Amniotic epithelial cell (primary cell): ENCODE measurements at places on chromosomes 11 and 22.

DNA sequence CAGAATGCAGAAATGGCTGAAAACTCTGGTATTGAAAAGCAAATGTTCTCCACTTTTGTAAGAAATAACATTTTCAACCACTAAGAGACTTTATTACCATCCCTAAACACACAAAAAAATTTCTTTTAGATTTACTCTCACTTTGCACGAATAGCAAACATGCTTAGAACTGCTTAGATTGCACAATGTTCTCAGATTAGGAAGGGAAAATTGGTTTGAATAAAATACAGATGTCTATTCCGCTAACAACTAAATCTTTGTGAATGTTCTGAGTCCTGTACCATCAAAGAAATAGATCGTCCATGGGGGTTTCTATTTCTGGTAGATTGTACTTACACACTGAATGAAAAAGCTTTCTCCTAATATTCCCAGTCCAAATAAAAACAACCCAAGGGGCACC, 40.1 kb downstream of the BDNF start:
- no peak for DNase-seq

GRCh38 chr11:106990331-106990730, 27.9 kb downstream of the GUCY1A2 start:
- DNase-seq: no peak

GRCh38 chr11:43989162-43989981, 46.9 kb downstream of the C11orf96 start:
- no peak for DNase-seq

DNA sequence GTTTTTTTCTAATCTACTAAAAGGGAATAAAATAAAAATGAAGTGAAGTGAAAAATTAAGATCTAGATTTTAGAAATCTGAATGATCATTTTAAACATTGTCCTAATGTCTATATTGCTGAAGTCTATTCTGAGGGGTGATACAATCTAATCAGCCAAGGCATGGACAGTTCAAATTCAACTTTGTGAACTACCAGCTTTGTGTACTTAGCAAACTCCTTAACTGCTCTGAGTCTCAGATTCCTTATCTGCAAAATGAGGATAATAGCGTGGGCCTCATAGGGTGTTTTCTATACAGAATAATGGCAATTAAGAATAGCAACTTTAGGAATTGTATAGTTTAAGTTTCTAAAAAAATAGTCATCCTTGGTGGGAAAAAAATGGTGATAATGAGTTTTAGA, 31.4 kb downstream of the FAR1 start:
- no peak for DNase-seq

DNA sequence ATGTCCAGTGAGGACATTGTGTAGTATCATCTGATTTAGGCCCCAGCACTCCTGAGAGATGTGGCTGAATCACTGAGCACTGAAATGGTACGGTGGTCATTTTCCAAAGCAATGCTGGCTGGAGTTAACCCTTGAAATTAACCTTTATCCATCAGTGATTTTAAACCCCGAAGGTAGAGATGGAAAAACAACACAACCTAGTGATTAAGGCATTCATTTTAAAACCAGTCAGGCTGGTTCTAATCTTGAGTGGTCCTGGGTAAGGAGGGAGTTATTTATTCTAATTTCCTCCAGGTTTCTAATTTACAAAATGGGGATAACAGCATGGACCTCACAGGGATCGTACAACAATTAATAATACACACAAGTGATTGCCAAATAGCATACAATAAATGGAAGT, 6.6 kb upstream of the CSNK2A3 start:
- no peak for DNase-seq

DNA sequence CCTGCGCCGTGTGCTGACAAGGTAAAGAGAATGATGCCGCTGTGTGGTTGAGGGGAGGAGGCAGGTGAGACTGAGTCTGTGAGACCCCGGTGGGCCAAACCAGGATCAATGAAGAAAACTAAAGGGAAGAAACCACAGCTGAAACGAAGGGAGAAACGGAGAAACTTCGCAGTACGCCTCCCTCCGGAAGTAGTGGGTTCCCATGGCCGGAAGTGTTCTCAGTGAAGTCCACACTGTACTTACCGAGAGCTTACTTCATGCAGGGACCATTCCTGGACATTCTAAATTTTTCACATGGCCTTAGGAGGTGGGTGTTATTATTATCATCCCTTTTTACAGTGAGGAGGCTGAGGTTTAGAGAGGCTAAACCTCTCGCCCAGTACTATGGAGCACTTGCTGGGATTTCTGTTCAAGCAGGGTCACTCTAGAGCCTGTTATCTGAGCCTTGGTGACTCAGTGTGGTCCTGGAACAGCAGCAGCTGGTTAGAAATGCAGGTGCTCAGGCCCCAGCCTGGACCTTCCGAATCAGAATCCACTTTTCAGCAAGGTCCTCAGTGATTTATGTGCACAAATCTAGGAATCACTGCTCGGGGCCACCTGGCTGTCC, 17.9 kb downstream of the CD5 start:
- no peak for DNase-seq

DNA sequence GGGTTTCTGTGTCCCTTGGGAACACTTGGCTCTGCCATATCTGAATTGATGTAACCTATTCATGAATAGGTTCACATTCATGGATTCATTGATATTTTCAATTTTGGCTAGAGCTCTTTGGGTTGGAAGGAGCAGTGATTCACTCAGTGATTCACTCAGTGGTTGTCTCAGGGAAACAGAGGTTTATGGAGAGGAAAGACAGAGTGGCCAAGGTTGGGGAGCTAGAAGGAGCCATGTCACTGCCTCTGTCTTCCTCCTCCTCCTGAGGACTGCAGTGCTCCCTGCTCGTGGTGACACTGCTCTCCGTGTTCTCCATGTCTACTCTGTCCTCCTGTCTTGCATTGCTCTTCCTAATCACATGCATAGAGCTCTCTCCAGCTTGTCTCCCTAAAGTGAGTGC, 17.4 kb downstream of the CEP164 start:
- no peak for DNase-seq

- no peak for DNase-seq
These were observed 26.6 kb upstream of the OSBPL5 start for GRCh38 chr11:3191586-3192324.

DNA sequence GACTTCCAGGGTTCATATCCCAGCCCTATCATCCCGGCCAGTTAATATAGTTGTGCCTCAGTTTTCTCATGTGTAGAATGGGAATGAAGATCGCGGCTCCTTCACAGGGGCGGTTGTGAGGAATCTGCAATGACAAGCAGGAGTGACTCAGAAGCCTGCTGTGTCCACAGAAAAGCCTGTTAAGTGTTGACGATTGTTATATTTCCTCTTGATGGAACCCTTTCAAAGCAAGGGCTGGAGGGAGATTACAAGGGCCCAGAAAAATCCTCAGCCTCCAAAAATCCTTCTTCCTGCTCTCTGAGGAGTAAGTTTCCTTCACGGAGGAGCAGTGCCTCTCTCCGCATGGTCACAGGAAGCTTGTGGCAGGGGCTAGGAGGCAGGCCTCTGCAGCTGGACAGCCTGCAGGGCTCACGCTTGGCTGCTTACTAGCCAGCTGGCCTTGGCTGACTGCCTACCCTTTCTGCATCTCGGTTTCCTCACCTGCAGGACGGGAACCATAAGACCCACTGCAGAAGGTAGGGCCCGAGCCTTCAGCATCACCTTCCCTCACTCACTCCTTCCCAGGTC, 63.4 kb downstream of the CACNG2 start:
- DNase-seq: no peak

DNA sequence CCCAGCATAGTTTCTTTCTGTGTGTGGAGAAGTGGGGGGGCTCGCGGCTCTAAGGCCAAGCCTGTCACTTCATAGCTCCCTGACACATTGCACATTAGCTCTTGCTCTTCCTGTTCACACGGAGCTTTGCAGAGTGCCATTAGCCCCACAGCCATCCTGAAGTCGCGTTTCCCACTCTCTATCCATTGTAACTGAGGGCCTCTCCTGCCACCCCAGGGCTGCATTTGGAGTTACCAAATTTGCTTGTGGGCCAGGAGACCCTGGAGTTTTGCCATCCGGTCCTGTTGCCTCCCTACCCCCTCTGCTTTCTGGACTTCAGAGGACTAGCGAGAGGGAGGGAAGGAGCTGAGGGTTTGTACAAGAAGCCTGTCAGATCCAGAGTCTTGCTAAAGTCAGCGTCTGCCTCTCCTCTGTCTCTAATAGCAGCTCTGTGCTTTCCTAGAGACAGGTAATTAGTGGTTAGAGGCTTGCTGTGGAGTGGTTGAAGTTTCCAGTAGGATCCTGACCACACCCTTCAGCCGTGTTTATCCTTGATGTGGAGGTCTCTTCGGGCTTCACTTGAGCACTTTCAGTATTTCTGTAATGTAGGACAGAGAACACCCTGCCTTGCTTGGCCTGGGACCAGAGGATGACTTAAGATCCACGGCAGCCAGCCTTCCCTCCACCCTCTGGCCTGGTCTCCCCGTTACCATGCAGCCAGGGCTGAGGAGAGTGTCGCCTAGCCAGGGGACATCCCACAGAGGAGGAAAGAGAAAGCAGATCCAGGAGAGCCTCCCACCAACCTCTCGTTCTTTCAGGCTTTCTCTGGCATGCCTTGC, 14.1 kb downstream of the DCPS start:
- peak; percentile 76 for DNase-seq

DNA sequence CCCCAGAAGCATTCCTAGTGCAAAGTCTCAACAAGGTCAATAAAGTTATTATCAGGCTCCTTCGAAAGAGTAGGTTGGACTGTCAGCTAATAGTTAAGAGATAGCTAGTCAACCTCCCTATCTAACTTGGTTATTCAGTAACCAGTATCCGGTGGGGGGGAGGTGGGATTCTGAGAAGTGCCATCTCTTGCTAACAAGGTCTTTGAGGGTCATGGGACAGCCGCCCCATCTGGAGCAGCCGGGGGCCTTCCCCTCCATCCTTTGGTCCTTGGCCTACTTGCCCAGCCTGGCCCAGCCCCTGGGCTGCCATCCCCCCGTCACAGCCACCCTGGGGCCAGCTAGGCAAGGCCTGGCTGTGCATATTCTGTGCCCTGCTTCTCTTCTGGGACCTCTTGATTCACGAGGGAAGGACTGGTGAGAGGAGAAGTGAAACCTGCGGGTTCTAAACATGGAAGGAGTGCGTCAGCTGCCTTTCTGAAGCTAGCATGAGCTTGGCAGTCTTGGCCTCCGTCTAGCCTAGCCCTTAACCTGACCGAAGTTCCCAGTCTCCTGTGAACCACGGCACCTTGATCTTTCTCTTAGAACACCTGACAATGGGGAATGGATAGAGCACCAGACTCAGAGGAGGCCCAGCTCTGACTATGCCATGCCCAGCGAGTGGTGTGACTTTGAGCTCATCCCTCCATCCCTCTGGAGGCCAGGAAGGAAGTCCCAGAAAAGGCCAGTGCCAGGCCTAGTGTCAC, 9.3 kb downstream of the SLC37A2 start:
- DNase-seq: no peak

- DNase-seq: no peak
These were observed 14.8 kb upstream of the MPPED1 start for GRCh38 chr22:43396934-43397457.

GRCh38 chr22:19126309-19127273, 4.4 kb upstream of the DGCR2 start:
- DNase-seq: no peak
